ENCODE measurements at places on chromosomes 12 and 14.

DNA sequence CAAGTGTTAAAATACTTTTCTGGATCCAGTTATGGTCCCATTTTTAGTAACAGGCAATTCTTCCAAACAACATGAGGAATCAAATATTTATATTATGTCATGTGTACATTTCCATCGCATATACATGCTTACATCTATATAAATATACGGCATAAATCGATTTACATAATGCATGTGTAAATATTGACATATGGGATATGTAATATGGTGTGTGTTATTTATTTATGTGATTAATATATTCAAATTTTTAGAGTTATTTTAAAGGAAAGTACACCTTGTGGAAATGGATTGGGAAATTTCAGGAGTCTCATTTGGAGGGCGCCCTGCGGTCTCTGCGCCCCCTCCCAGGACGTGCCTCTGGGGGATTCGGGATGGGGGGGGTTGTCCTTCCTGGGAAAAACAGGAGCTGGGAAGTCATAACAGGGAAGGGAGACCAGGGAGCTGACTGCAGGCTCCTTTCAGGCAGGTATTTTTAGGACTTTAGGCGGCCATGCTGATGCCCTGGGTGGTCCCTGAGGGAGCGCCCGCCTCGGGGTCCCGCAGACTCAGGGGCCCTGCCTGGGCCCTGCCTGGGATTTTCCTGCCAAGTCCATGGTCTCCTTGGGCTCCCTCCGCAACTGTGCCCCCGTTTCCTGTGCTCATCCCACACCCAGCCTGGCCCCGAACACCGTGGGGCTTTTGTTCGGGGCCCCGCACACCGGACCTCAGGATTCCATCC, 82.7 kb upstream of the SFSWAP start:
- DNase-seq, result no peak

DNA sequence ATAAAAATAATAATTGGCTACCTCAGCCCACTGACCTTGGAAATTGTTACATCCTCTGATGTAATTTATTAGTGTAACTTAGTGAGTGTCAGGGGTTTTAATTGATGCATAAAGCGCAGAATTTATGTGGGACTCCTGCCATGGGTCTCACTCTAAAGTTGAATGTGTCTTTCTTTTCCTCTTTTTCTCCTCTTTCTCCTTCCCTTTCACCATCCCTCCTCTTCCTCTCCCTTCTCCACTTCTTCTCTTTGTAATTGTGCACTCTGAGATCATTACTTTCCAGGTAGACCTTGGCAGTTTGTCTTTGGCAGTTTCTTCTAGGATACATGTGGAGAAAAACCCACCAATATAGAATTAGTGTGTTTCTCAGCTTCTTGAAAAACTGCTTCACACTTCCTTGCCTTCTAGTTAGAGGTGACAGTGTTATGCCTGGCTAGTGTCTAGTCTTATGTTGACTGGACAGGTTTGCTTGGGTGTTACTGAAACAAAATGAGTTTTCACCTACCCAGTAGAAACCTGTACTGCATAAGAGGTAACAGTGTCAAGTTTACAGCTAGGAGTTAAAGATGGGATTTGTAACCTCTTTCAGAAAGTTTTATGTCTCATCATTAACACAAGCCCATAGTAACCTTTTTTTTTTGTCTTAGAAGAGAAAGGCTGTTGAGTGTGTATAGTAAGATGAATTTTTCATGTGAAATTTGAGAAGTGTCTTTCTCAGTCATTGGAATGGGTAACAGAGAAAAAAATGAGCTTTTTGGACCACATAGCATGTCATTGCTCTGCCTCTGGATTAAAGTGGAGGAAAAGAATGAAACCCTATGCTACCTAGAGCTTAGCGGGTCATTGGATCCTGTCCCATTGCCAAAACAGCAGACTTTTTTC, 18.6 kb downstream of the PELI2 start:
- DNase-seq, result no peak

GRCh38 chr12:11859705-11860425, 210.4 kb downstream of the ETV6 start:
- DNase-seq, result no peak

DNA sequence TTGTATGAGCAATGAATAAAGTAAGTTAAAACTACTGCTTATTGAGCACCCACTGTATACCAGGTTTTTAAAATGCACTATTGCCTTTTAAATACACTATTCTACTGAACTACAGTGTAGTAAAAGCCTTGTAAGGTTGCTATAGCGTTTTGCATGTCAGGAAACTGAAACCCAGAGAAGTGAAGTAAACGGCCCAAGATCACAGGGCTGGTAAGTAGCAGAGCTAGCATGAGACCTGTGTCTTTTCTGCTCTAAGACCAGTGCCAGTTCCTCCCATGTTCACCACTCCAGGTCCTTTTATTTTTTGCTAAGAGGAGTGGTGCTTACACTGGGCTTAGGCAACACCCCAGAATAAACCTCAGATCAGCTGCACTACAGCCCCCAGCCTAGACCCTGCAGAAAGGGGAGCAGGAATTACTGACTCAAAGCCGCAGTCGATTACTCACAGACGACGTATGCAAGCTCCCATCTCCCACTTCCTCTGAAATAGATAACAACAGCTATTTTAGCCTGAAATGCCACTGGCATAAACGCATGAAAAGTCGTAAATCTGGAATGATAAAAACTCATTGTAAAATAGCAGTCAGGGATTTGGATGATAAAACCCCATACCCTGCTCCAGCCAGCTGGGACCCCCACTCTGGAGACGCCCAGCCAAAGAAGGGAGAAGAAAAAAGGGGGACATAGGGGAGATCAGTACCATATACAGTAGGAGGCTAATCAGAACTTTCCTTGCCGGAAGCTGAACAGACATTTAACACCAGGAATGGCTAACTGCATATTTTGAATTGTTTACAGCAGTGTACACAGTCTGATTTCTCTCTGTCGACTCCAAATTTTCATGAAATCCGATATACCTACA, 108.3 kb downstream of the NUAK1 start:
- DNase-seq, result no peak

DNA sequence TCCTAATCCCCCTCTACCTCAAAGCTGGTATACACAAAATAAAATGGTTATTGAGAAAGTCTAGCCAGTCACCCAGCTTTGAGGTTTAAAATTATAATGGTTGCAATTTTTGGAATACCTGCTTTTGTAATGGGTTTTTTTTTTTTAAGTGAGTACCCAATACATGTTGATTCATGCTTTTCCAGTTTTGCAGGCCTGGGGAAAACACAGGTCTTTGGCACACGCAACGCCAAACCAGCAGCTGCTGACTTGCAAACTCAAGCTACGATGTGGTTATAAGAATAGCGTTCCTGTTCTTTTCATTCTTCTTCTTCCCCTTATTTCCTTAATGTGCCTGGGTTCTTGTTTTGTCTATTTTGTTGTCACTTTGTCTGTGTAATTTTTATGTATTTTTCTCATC, 233.0 kb downstream of the EGLN3 start:
- DNase-seq, result no peak
